Thyroid gland (tissue), 4 donors: ENCODE measurements at places on chromosomes 16 and 17.
A peak's percentile ranks its signal among the peaks of the same experiment; 100 is the strongest.

DNA sequence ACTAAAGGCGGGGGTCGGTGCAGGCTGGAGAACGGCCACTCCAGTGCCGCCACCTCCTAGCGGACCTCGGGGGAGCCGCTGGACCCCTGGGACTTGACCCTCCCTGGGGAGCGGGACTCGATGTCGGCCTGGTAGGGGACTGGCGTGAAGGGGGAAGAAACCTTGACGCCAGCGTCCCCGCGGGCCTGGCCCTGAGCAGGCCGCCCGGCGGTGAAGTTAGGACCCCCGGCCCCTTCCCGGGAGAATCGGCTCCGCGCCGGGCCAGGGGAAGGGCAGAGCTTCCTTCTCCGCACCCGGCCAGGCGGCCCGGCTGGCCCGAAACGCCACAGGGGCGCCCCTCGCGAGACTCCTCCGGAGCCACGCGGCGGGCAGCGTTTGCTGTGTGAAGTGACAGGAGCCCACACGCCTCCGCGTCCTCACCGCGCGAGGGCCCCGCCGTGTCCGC, 389 bp downstream of the DUS1L start:
- peak; percentile 27 for DNase-seq

- no peak for DNase-seq
Measured at GRCh38 chr16:194516-194915, 14.3 kb downstream of the HBQ1 start.

- no peak for DNase-seq
Measured at GRCh38 chr16:53984936-53985335, 281.0 kb downstream of the FTO start.

GRCh38 chr17:1648173-1648962, 1.3 kb downstream of the RILP start:
- DNase-seq: peak; percentile 63

DNA sequence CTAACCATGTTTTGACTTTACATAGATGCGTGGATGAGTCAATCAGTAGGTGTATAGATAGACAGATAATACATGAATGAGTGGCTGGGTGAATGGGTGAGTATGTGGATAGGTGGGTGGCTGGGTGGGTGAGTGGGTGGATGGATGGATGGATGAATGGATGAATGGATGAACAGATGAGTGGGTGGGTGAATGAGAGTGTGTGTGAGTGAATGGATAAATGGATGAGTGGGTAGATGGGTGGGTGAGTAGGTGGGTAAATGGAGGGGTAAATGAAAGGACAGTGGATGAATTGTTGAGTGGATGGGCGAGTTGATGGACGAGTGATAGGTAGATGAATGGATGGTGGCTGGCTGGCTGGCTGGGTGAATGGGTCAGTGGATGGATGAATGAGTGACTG, 23.2 kb downstream of the C16orf95 start:
- DNase-seq: no peak

- no peak for DNase-seq
Measured at GRCh38 chr16:2364638-2365210, 24.2 kb upstream of the ABCA3 start.

DNA sequence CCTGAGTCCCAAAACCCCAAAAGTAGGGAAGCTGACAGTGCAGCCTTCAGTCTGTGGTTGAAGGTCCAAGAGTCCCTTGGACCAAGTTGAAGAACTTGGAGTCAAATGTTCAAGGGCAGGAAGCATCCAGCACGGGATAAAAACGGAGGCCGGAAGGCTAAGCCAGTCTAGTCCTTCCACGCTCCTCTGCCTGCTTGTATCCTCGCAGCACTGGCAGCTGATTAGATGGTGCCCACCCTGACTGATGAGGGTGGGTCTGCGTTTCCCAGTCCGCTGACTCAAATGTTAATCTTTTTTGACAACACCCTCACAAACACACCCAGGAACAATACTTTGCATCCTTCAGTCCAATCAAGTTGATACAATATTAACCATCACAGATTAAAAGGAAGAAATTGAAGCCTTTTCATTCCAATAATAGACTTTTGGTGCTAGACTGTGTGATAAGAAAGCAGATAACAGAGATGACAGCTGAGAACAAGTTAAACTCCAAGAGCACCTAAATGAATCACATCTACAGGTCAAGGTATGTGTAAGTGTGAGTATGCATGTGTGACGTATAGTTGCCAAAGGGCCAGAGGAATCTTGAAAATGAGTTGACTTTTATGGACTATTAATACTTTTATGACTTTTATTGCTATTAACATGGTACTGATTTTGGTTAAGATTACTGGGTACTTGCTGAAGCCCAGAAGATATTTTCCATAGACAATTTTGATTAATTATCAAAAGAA, 933.5 kb upstream of the SOX9 start:
- no peak for DNase-seq

DNA sequence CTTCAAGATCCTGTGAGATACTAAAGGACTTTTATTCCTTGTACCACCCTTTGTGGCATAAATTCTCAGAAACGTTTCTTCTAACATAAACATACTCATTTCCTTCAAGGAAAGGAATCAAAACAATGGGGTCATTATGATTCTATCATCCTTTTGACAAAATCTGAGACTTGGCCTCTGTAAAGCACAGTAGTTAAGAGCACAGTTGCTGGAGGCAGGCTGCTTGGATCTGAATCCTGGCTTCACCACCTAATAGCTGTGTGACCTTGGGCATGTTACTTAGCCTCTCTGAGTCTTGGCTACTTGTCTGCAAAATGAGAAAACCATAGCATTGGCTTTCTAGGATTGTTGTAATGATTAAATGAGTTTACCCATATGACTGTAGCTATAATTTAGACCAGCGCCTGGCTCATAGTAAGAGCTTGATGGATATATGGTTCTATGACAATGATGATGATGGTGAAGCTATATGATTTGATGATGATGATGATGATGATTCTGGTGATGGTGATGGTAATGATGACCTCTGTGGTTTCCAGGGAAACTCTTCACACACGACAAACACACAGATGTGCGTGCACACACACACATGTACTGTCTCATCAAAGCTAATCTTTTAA, 6.1 kb upstream of the KRT31 start:
- DNase-seq: no peak

DNA sequence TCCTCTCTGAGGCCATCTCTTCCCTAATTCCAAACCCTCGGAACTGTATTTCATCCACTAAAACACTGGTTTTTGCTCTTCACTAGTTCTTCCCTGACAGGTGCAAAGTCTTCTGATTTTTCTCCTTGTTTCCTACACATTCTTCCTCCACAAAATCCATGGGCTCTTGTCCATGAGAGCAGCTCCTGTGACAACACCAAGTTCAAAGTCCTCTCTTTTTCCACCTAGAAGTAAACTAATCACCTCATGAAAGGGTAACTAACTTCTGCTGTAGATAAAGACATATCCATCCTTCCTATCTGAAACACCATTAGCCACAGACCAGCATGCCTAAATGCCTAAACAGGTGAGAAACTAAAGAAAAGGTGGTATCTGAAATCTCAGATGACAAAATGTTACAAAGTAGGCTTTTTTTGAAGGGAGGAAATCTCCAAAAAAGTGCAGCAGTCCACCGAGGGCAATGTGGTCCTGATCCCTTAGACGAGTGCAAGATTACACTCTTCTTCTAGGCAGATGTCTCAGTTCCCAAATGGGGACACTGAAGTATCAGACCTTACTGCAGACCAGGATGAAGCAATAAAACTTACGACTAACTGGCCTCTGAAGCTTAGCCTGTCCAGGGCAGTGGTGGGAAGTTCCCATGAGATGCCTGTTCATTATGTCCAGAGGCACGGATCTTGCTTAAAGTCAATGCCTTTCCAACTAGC, 2.8 kb downstream of the PIP4K2B start:
- no peak for DNase-seq

GRCh38 chr17:59413014-59413766, 81.7 kb downstream of the YPEL2 start:
- no peak for DNase-seq

DNA sequence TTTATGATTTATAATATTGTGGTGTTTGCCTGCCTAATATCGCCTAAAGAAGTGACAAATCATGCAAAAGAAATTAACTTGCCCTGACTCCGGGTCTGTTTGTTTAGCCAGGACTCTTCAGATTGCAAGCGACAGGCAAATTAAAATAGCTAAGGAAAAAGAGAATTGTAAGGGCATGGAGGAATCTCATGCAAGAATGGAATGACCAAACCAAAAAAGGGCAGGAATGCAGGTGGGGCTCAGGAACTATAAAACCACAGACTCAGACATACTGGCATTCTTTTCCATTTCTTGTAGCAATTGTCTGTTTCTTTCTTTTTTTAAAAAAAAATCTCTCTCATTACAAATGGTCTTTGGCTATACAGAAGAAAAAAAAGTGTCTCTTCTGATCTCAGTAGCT, 188.1 kb upstream of the XYLT1 start:
- no peak for DNase-seq

- no peak for DNase-seq
Measured at GRCh38 chr17:79146562-79146961, 71.9 kb downstream of the ENGASE start.

GRCh38 chr17:80025140-80025539, 10.5 kb downstream of the TBC1D16 start:
- no peak for DNase-seq

DNA sequence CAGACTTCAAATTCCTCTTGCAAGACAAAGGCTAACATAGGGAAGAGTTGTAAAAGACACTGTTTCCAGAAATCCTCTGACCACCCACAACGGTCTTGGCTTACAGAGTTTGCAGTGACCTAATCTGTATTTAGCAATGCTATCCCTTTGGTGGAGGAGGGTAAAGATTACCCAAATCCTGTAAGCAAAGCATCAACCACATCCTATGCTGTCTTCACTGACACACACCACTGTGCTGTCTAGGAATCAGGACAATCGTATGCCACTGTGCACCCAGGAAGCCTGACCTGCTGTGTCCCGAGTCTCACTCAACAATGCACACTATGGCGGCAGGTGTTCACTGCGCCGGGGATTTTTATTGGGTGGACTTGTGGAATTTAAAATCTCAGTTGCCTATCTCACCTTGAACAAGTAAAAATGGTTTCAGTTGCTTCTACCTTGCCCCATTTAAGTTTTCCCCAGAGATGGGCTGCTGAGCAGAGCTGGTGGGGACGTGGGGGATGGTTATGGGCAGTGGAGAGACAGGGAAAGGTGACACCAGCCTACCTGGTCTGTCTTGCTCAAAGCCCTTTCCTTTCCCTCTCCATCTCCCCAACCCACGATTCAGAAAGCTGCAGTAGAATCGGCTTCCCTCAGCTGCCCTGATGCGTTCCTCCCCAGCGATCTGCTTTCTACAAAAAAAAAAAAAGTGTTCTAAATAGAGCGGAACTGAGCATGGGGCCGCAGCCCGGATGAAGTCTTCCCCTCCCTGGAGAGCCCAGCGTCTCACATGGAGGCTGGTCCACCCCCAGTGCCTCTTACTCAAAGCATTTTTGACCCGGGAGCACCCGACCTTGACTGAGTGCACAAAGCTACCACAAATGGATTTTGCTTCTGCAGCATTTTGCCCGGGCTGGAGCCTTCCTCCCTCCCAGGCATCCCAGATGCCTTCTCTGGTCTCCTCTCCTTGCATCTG, 271.5 kb downstream of the SOX9 start:
- peak; percentile 97 for DNase-seq

GRCh38 chr17:412211-413015, 59.8 kb upstream of the RPH3AL start:
- peak; percentile 55 for DNase-seq

GRCh38 chr17:19238167-19238505, 970 bp downstream of the EPN2 start:
- DNase-seq: peak; percentile 59

DNA sequence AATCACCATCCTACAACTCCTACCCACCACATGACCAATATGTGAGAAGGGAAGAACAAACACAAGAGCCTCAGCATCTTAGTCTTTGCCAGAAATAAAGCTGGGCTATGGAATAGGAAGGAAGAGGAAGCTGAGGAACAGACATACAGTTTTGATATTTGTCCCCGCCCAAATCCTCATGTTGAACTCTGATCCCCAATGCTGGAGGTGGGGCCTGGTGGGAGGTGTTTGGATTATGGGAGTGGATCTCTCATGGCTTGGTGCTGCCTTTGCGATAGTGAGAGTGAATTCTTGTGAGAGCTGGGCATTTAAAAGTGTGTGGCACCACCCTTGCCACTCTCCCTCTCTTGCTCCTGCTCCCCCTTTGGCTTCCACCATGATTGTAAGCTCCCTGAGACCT, 52.4 kb upstream of the NLK start:
- DNase-seq: no peak

DNA sequence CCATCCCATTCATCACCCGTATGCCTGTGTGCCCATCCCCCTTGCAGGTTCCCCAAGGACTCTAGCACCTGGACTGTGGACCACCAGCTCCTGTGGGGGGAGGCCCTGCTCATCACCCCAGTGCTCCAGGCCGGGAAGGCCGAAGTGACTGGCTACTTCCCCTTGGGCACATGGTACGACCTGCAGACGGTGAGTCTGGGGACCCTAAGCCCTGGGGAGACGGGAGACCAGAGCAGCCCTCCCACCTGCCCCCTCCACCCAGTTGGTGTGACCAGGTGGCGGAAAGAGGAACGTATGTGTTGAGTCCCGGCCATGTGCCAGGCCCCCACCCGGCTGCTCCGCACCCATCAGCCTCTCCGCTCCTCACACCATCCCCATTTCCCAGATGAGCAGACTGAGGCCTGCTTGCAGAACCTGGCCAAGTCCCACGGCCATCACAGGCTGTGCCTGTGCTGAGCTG, 15.6 kb downstream of the GAA start:
- no peak for DNase-seq

DNA sequence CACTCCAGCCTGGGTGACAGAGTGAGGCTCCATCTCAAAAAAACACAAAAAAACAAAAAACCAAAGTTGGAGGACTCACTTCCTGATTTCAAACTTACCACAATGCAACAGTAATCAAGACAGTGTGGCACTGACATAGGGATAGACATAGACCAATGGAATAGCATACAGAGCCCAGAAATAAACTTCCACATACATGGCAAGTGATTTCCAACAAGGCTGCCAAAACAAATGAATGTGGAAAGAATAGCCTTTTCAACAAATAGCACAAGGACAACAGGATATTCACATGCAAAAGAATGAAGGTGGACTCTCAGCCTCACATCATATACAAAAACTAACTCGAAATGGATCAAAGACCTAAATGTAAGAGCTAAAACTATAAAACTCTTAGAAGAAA, 36.8 kb upstream of the RASD1 start:
- DNase-seq: no peak

DNA sequence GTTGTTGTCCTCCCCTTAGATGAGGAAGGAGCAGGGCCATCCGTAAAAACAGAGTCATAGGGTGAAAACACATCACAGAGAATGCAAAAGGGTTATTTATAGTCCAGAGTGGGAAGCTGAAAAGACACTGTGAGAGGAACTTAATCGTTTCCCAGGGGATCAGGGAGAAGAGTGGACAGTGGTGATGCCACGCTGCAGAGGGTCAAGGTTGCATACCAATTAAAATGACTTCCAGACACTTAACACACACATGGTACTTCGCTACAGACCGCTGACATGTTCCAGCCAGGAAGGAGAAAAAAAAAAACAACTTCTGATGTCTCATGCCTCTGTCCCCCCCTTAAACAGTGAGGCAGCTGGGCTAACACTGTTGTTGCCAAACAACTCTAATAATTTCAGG, 713.8 kb upstream of the RBFOX1 start:
- DNase-seq: no peak
